ENCODE measurements at places on chromosomes 6 and 20. TPM values are rescaled to one million over a fixed set of nuclear protein-coding genes. Genes with fewer than 3 reads are reported as not detected.
A peak's percentile ranks its signal among the peaks of the same experiment; 100 is the strongest.

- H3K4me3 ChIP-seq, result no peak overlapping the region
- H3K4me1 ChIP-seq, result no peaks in the 10 kb centered on the region
- H3K36me3 ChIP-seq, result no peaks in the 10 kb centered on the region
- no peaks in the 10 kb centered on the region for H3K27me3 ChIP-seq
- no peak for DNase-seq
- H3K27ac ChIP-seq, result no peak overlapping the region
These were observed 336.8 kb downstream of the RFPL4B start for GRCh38 chr6:112683926-112684325.

DNA sequence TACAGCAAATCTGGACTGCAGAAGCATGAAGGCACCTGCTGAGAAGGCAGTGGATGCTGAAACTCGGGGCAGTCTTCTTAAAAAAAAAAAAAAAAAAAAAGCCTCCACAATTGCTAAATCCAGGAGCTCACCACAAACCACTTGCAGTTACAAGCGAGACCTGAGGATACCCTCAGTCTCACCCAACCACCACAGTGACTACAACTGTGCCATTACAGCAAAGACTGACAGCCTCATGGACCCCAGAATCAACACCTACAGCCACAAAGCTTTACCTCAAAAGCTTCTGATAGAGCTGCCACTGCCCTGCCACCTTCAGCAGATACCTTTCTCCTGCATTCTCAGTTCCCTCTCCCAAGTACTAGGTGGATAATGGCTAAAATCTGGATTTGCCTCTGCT, 9.0 kb downstream of the COL21A1 start:
- H3K36me3 ChIP-seq, result no peaks in the 10 kb centered on the region
- DNase-seq, result no peak
- no peak overlapping the region for H3K4me3 ChIP-seq
- no peak overlapping the region for H3K27ac ChIP-seq
- H3K4me1 ChIP-seq, result no peaks in the 10 kb centered on the region

DNA sequence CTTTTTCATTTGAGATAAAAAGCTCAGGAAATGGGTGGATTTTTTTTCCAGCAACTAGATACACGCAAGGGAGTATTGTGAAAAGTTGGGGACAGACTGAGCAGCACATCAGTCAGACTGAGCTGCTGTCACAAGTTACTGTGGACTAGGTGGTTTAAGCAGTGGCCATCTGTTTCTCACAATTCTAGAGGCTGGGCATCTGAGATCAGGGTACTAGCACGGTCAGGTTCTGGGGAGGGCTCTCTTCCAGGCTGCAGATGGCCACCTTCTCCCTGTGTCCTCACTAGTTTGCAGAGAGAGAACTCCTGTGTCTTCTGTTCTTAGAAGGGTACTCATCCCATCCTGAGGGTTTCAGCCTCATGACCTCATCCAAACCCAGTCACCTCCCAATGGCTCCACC, 178.3 kb downstream of the SYNDIG1 start:
- no peaks in the 10 kb centered on the region for H3K27me3 ChIP-seq
- peaks cover 3% of the 10 kb centered on the region for H3K4me1 ChIP-seq
- H3K4me3 ChIP-seq, result no peak overlapping the region
- H3K27ac ChIP-seq, result no peak overlapping the region
- no peaks in the 10 kb centered on the region for H3K36me3 ChIP-seq

- H3K27me3 ChIP-seq, result no peaks in the 10 kb centered on the region
- no peak overlapping the region for H3K4me3 ChIP-seq
- peaks cover 11% of the 10 kb centered on the region for H3K36me3 ChIP-seq
- no peak for DNase-seq
- H3K4me1 ChIP-seq, result peaks cover 10% of the 10 kb centered on the region
These were observed 30.2 kb downstream of the SYTL3 start for GRCh38 chr6:158680015-158680414.

GRCh38 chr6:16630026-16630643, 131.1 kb downstream of the ATXN1 start:
- peaks cover 5% of the 10 kb centered on the region for H3K4me1 ChIP-seq
- H3K36me3 ChIP-seq, result no peaks in the 10 kb centered on the region
- no peak overlapping the region for H3K27ac ChIP-seq
- H3K27me3 ChIP-seq, result no peaks in the 10 kb centered on the region
- no peak for DNase-seq

- H3K27me3 ChIP-seq, result no peaks in the 10 kb centered on the region
- no peaks in the 10 kb centered on the region for H3K36me3 ChIP-seq
- H3K4me1 ChIP-seq, result peaks cover 14% of the 10 kb centered on the region
- H3K4me3 ChIP-seq, result no peak overlapping the region
- H3K27ac ChIP-seq, result no peak overlapping the region
- DNase-seq, result no peak
These were observed 224.2 kb downstream of the ARHGAP18 start for GRCh38 chr6:129485746-129486145.

DNA sequence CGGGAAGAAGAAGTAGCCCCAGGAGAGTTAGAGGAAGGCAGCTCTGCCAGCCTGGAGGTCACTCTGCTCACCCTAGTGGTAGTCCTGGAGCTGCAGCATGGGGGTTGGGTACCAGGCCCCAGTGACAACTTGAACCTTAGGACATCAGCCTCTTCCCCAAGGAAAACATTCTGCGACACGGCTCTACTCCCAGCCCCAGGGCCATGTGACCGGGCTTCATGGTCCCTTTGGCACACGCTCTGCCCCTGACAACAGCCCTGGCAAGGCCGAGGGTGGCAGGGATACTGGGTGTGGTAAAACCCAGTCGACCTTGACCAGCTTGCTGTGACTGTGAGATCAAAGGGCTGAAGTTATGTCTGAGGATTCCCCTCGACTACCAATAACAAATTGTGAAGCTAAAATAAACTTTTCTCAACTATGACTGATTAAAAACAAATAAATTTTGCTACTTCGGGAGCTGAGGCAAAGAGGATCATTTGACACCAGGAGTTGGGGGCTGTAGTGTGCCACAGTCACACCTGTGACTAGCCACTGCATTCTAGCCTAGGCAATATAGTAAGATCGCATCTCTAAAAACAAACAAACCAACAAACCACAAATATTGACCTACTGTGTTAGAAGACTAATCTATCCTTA, 24.4 kb upstream of the ARID1B start:
- DNase-seq, result no peak
- no peaks in the 10 kb centered on the region for H3K36me3 ChIP-seq
- H3K4me3 ChIP-seq, result no peak overlapping the region
- peaks cover 10% of the 10 kb centered on the region for H3K27me3 ChIP-seq
- H3K4me1 ChIP-seq, result no peaks in the 10 kb centered on the region
- H3K27ac ChIP-seq, result no peak overlapping the region

DNA sequence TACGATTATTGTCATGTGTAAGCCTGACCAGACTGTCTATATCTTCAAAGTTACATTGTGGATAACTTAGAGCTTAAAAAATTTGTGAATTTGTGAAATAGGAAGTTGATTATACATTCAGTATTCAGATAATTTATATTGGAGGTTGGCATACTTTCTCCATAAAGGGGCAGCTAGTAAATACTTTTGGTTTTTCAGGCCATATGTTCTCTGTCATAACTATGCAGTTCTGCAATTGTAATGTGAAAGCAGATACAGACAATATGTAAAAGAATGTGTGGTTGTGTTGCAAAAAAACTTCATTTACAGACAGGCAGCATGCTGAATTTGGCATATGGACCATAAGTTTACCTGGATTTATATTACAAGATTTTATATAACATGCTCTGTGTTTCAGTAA, 29.3 kb downstream of the HSF2 start:
- DNase-seq, result no peak
- H3K36me3 ChIP-seq, result no peaks in the 10 kb centered on the region
- H3K4me1 ChIP-seq, result no peaks in the 10 kb centered on the region
- H3K4me3 ChIP-seq, result no peak overlapping the region
- H3K27me3 ChIP-seq, result no peaks in the 10 kb centered on the region
- no peak overlapping the region for H3K27ac ChIP-seq

GRCh38 chr6:131083687-131084086, 20.6 kb upstream of the EPB41L2 start:
- H3K27me3 ChIP-seq, result no peaks in the 10 kb centered on the region
- H3K27ac ChIP-seq, result no peak overlapping the region
- DNase-seq, result no peak
- no peaks in the 10 kb centered on the region for H3K36me3 ChIP-seq
- H3K4me3 ChIP-seq, result no peak overlapping the region

GRCh38 chr6:86683132-86683908, 254.0 kb upstream of the HTR1E start:
- no peaks in the 10 kb centered on the region for H3K4me1 ChIP-seq
- H3K36me3 ChIP-seq, result no peaks in the 10 kb centered on the region
- H3K4me3 ChIP-seq, result no peak overlapping the region
- H3K27ac ChIP-seq, result no peak overlapping the region
- no peaks in the 10 kb centered on the region for H3K27me3 ChIP-seq
- DNase-seq, result no peak

- no peak overlapping the region for H3K4me3 ChIP-seq
- no peaks in the 10 kb centered on the region for H3K36me3 ChIP-seq
- DNase-seq, result no peak
- no peaks in the 10 kb centered on the region for H3K27me3 ChIP-seq
- no peak overlapping the region for H3K27ac ChIP-seq
These were observed 57.0 kb downstream of the UBE3D start for GRCh38 chr6:83008626-83009025.

GRCh38 chr6:166954118-166954713, 2.1 kb downstream of the RNASET2 start:
- H3K4me3 ChIP-seq, result peak overlapping the region; percentile 86
- H3K27ac ChIP-seq, result peak overlapping the region; percentile 96
- peaks cover 51% of the 10 kb centered on the region for H3K4me1 ChIP-seq
- peaks cover 14% of the 10 kb centered on the region for H3K36me3 ChIP-seq
- DNase-seq, result no peak

Gene SULF2
- total RNA-seq, result 1.7 TPM

Gene GCNT2
- total RNA-seq, result 3.4 TPM

Gene LINC00237
- total RNA-seq, result not detected

Gene STMND1
- not detected for total RNA-seq

Gene TXLNB
- total RNA-seq, result 0.41 TPM

Data from T-cell (primary cell).